ENCODE measurements at places on chromosomes 1 and 21.
A peak's percentile ranks its signal among the peaks of the same experiment; 100 is the strongest.

GRCh38 chr21:38821248-38821647 is 15.5 kb downstream of the ETS2 start:
- DNase-seq = peak; percentile 22

GRCh38 chr1:80533775-80534334 is 1266.9 kb upstream of the ADGRL2 start:
- no peak for DNase-seq

- DNase-seq = no peak
These were observed 12.6 kb upstream of the RSPO1 start for GRCh38 chr1:37647281-37647680.

DNA sequence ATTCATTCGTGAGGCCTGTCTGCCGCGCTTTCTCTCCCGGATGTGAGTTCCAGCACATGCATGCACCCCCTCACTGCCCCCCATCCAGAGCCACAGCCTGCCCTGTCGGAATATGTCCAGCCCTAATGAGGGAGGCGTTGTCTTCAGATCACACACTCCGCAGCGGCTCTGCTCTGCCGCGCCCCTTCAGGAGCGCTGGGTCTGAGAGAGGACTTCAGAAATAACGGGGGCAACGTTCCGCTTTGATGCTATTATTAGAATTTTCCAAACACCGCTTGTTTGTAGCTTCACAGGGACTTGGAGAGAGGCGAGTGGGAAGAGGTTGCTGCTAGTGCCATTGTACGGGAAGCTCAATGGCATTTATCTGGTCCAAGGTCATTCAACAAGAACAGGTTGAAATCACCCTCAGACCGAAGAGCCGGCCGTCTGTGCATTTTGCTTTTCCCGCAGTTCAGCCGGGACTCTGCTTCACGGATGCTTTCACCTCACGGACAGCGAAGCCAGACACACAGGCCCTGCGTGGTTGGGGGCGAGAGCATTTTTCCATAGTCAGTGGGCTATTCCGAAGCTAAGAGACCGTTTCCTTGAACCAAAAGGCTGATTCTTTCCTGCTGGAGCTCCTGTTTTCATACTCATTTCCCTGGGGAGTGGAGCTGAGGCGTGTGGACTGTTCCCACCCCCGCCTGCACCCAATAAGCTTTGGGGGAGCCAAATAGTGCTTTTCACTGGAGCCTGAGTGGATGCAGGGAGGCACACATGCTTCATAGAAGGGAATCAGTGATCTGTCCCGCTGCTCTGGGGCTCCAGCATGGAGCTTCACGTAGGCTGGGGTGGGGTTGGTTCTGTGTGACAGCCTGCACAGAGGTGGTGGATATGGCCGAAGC is 69.7 kb downstream of the GALNT2 start:
- DNase-seq = no peak

DNA sequence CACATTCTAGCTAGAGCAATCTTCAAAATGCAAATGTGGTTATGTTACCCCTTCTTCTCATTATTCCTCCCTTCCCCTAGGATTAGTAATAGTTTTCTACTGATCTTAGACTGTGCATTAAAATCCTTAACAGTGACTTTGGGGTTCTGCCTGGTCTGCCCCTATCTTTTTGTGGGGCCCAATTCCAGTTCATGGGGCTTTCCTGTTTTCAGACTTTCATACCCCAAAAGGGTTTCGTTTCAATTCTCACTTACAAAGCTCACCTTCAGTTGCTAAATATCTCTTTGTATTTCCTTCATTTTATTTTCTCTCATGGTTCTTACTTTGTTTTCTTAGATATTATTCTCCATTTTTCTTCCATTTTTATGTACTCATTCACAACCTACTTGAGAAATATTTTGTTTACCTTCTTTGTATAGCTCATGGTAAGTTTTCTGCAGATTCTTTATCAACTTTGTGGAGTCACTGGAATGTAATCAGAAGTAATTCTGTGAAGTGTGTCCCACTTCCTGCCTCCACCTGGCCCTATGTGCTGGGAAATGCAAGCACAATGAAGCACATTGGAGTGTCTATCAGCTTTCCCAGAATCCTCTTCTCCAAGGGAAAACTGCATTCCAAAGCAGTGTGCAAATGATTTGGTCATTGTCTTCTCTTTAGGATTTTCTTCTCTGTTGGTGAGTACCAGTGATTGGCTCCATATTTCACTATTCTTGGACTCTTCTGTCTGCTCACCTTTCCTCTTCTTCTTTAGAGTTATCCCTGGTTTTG is 350.2 kb downstream of the ZNF326 start:
- DNase-seq = no peak

DNA sequence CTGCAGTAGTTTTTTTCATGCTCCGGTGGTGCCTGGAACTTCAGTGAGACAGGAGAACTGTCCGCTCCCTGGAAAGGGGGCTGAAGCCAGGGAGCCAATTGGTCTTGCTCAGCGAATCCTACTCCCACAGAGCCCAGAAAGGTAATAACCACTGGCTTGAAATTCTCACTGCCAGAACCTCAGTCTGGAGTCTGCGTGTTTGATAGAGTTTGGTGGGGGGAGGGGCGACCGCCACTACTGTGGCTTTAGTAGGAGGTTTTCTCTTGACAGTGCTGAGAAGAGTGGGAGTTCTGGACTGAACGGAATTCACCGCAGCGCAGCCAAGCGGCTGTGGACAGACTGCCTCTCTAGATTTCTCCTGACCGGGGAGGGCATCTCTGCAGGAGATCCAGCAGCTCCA is 8.0 kb upstream of the OR2M3 start:
- no peak for DNase-seq

All from islet precursor cell (in vitro differentiated cells).